ENCODE measurements at places on chromosomes 5 and 9.
A peak's percentile ranks its signal among the peaks of the same experiment; 100 is the strongest.

- DNase-seq = peak; percentile 75
These were observed 724 bp downstream of the TCERG1 start for GRCh38 chr5:146447734-146448380.

- DNase-seq = no peak
These were observed 103.8 kb upstream of the PTGER4 start for GRCh38 chr5:40575921-40576320.

- no peak for DNase-seq
These were observed 94.9 kb downstream of the HTR4 start for GRCh38 chr5:148559461-148559860.

DNA sequence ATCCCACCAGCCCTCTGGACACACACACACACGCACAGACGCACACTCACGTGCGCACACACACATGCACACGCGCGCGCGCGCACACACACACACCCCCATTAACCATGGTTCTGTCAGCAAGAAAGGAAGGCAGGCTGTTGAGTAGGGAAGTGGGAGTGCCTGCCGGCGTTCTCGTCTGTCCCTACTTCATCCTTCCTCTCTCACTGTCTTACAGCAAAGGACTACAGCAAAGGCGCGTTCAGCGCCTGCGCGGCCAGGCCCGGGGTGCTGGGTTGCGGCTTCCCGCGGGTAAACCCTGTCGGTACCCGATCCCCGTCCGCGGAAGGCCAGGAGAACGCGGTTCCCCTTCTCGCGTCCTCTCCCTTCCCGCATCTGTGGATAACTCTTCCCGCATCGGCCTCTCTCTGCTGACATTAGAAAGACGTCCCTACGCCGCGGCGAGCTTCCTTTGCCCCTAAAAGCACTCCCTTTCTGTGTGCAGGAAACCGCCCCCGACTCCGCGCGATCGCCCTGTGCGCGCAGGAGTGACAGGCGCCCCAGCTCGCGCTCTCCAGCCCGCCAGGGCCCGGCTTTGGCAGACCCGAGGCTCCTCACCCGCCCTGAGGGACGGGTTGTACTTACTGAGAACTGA lies 219.2 kb downstream of the AGTPBP1 start:
- DNase-seq = no peak

DNA sequence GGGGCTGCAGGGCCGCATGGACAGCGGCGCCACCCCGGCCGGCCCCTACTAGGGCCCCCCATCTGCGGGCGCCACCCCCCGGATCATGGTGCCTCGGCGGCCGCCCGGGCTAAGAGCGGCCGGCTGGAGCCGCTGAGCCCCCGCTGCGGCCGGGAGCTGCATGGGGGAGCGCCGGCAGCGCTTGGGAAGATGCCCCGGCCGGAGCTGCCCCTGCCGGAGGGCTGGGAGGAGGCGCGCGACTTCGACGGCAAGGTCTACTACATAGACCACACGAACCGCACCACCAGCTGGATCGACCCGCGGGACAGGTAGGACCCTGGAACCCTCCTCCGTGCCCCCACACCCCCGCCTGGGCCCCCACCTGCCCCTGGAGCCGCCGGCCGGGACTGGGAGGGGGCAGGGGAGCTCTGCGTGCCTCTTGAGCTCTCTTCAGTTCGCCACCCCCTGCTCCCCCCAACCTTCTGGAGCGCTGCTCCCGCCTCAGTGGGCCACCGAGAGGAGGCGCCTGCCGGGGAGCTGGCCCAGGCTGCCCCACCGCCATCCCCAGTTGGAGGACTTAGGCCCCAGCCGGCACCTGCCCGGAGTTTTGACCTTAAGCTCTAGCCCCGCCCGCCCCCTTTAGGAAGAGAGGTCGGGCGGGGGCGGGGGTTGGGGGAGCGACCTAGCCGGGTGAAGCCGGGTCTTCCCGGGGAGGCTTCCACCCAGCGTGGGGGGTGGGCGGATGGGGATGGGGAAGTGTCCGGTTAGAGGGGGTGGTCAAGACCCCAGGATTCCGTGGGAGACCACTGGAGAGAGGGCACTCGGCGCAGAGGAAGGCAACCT lies 730 bp downstream of the WWC1 start:
- DNase-seq = no peak

DNA sequence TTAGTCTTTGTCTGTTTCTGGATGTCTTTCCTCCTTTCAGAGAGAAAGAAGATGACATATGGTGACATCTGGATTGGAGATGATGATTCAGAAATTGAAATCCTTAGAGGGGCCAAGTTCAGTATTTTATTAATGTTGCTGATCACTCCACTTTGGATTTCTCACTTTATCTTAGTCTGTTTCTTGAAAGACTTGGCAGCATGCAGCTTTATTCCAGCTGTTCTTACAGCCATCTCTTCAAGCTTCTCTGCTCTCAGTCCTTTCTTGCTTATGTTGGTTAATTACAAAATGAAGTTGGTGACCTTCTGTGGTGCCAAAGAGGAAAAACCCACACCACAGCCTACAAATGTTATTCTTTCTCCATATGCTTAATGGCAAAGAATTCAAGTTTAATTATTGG lies 62.1 kb downstream of the SNCAIP start:
- no peak for DNase-seq

GRCh38 chr5:107135391-107135790 lies 535.3 kb downstream of the EFNA5 start:
- no peak for DNase-seq

GRCh38 chr5:143056792-143057579 lies 286.8 kb downstream of the ARHGAP26 start:
- no peak for DNase-seq

DNA sequence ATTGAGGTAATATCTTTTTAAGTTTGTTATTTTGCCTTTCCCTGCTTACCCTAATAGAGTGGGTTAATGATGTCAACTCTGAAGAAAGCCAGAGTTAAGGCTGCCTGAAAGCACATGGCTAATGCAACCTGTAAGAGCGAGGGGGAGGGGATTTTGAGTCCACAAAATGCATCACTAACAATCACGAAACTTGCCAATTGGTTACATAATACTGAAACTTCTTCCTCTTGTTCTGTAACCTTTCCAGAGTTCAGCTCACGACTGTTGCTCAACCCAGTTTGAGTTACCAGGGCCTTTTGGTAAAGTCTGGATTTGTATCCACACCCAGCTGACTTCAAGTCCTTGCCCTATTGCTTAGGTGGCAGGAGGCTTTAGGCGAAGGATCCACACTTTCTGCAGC lies 308.8 kb downstream of the EFNA5 start:
- DNase-seq = no peak

- peak; percentile 75 for DNase-seq
These were observed 19.0 kb downstream of the NEURL1B start for GRCh38 chr5:172659909-172660628.

DNA sequence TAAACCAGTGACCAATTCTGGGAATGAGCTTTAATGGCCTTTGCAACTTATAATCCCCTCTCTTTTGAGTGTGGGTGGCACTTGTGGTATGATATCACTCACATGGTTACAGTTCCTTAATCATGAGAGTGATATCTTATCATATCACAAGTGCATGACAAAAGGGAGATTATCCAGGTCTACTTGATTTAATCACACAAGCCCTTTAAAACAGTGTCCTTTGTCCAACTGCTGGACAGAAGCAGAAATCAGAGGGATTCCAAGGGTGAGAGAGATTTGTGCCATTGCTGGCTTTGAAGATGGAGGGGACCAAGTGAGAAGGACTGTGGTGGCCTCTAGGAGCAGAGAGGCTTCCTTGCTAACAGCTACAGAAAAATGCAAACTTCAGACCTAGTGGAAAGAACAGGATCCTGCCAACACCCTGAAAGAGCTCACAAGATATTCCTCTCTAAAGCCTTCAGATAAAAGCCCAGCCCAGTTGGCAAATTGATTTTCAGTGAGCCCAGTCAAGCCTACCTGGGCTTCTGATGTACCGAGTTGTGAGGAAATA lies 279.0 kb upstream of the TLE4 start:
- no peak for DNase-seq

DNA sequence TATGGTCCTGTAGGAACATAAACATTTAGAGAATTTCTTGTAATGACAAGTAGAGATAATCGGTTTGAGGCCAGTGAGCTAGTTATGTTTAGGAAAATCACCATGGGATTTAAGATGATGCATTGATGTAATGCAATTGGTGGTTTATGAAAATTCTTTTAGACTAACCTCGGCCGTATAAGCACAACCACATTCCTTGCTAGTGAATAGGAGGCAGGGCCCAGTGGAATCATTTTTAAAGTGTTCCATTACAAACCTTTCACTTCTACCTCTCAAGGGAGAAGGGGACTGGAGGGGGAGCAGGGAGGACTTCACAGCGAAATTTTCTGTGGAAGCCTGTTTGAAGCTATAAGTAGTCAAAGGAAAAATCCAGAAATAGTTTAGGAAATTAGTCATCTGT lies 71.8 kb upstream of the NFIL3 start:
- peak; percentile 72 for DNase-seq

GRCh38 chr9:101445353-101446029 lies 9.9 kb upstream of the ALDOB start:
- no peak for DNase-seq

- no peak for DNase-seq
These were observed 296.6 kb upstream of the MPDZ start for GRCh38 chr9:13576101-13576500.

- DNase-seq = peak; percentile 66
These were observed 125.1 kb downstream of the PDE4D start for GRCh38 chr5:59768152-59769040.

DNA sequence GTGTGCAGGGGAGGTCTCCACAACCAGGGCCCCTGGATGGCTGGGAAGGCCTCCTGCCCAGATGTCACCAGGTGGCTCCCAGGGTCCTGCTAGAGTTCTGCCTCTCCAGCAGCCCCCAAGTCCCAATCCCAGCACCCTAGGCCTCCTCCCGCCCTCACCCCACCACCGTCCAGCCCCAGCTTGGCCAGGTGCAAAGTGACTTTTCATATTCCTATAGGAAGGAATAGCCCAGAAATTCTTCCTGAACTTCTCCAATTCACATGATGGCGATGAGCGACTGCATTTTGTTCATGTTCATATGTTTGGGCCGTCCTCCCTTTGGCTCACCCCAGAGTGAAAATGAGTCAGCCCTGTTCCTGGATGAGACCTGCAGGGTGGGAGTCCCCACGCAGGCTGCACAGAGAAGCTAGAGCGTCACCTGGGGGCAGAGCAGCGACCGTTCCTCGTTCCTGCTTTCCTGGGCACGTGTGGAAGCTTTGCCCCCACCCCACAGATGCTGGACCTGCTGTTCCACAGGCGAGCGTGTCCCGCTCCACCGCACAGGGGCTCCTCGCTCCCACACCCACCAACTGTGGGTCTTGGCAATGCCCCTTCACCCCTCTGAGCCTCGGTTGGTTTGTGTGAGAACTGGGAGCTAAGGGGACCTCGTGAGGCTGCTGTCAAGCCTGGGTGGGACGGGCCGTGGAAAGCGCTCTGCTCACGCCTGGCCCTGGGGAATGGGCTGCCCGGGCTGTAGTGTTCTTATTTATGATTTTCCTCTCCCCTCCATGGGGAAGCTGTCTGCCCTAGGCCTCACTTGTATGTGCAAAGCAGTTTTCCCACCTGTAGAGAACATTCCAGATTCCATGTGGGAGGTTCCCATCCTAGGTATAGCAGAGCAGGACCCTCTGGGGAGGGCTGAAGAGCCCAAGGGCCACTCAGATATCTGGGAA lies 6.9 kb downstream of the MRPS2 start:
- no peak for DNase-seq

DNA sequence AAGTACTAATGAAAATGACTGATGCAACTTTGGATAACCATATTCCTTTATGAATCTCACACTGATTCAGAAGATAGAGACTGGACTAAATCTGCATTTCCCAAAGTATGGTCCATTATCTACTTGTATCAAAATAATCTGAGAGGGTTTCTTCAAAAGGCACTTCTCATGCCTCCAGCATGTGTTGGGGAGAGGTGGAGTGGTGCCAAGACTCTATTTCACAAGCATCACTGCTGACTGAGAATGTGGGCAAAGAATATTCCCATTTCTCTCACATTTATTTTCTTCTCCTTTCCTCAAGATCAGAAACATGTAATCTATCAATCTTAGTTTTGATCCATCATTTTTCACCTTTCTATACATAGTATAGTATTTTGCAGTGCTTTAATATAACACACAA lies 135.4 kb downstream of the GABRB2 start:
- DNase-seq = no peak

DNA sequence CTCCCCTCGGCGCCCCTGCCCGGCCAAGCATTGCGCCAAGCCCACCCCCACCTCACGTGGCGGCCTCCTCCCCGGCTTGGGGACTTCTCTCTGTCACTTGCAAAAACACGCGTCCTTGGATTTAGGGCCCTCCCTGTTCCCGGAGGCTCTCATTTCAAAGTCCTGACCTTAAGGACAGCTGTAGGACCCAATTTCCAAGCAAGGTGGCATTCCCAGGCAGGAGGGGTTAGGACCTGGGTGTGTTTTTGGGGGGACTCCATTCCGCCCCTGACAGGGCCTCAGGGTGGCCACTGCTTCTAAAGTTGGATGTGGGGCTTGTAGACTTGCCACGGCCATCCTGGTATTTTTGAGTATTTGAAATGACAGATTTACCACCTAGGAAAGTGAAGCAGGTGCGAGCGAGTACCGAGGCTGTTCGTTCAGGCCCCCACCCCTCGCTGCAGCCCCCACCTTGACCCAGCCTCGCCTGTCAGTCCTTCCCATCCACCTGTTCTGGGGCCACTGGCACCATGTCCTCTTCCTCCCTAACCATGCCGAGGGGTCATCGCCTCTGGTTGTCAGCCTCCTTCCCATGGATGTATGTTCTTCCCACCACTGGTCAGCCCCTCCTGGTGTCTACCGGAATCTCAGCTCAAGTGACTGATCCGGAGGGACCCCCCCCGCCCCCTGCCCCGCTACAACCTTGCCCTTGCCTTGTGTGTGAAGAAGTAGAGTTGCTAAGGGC lies 52.4 kb downstream of the MRPL36 start:
- DNase-seq = no peak

DNA sequence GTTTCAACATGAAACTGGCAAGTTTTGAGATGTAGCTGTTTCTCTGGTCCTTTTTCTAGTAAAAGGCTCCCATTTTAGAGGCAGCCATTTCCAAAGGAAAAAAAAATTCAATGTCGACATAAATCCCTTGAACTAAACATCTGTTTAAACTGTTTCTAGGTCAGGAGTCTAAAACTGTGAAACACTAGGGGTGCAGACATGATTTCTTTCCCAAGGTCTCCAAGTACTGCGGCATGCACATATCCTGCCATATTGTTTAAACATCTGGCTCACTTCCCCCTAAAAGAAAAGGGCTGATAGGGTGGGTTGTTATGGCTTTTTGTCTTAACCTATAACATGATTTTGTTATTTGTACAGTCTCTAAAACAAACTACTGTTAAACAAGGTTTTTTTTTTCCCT lies 51.1 kb downstream of the NFIB start:
- no peak for DNase-seq

DNA sequence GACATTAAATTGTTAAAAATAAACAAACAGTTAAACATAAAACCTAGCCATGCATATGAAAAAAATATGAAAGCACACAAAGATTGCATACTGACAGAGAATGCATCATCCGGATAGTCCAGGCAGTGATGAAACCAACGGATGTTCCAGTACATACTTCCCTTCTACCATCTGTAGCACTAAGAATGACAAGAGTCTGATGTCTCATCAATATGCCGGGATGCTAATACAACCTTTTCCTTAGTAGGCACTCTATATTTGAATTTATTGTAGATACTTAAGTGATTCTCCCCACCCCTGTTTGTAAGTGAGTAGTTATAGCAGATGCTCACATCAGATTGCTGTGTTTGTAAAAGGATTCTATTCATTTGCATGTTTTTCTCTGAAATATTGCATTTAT lies 571.2 kb upstream of the WWC1 start:
- DNase-seq = no peak

Measured in A172 (cell line).